ENCODE measurements at places on chromosomes 2 and 18.

GRCh38 chr2:26537826-26538475 is 60.0 kb upstream of the OTOF start:
- DNase-seq: no peak

GRCh38 chr2:65292106-65292400 is 64.4 kb downstream of the ACTR2 start:
- DNase-seq: no peak

DNA sequence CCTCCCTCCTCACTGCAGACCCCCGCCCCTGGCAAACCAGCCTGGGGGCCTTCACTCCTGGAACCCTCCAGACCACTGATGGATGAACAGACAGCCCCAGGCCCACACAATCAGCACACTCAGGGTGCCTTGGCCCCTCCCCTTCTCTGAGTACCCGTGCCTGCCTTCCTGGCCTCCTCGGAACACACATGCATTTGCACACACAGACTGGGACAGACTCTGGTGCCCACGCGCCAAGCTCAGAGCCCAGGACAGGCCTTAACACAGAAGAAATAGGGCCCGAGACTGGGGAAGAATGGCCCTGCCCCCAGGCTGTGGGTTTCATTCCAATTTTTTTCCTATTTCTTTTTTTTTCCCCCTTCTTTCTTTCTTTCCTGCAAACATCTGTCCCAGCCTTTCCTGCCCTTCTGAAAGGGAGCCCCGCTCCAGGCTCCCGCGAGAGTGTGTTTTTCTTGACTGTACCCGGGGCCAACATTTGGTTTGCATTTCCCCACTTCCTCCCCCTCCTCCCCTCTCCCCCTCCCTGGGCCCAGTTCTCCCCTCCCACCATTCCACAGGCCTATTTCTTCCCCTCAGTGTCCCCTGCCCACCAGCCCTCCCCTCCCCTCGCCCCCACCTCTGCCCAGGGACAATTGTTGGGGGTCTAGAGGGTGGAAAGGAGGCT is 618 bp upstream of the TNS1 start:
- no peak for DNase-seq

DNA sequence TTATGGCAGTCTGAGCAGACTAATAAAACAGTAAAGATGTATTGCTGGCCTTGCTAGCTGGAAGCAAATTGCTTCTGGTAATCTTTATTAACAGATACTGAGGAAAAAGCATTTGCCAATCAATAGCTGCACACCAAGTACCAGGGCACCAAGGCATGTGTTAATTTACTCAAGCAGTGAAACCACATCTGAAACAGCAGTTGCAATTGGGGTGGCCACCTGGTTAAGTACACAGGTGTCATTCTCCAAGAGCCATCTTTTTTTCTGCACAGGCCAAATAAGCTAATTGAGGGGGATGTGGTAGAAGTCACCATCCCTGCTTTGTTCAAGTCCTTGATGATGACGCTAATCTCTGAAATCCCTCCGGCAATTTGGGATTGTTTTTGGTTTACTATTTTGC is 8.6 kb upstream of the SEH1L start:
- DNase-seq: no peak

DNA sequence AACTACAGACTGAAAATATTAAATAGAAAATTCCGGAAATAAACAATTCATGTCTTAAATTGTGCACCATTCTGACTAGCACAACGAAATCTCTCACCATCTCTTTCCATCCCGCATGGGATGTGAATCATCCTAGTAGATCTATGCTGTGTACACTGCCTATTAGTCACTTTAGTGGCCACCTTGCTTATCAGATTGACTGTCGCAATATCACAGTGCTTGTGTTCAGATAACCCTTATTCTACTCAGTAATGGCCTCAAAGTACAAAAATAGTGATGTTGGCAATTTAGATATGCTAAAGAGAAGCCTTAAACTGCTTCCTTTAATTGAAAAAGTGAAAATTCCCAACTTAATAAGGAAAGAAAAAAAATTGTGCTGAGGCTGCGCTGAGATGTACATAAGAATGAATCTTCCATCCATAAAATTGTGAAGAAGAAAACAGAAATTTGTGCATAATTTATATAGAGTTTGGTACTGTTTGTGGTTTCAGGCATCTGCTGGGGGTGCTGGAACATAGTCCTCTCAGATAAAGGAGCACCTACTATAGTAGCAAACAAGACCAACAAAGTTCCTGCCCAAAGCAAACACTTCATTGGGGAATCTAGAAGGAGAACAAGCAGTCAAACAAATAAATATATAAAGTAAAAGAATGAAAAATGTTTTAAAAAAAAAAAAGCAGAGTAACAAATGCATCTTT is 12.0 kb downstream of the PSMD1 start:
- DNase-seq: no peak

GRCh38 chr18:36333414-36333813 is 35.9 kb downstream of the FHOD3 start:
- no peak for DNase-seq

- no peak for DNase-seq
Observed at GRCh38 chr2:18557121-18557520, 3.3 kb downstream of the RDH14 start.

DNA sequence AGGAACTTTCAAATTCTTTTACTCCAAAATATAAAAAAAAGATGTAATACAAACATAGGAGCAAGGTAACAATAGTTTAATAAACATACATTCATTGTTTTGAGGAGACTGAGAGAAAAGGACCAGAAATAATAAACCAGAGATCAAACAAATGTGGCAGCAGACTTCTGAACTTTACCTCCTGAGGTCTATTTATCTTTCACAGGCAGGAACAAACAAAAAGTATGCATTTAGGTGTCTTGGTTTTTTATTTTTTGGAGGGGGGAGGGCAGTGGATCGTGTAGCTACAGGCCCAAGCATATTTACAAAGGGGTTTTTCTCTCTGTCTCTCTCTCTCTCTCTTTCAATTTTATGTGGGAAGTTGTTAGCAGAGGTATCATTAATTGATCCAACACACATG is 5.6 kb downstream of the PPP4R1 start:
- DNase-seq: no peak

DNA sequence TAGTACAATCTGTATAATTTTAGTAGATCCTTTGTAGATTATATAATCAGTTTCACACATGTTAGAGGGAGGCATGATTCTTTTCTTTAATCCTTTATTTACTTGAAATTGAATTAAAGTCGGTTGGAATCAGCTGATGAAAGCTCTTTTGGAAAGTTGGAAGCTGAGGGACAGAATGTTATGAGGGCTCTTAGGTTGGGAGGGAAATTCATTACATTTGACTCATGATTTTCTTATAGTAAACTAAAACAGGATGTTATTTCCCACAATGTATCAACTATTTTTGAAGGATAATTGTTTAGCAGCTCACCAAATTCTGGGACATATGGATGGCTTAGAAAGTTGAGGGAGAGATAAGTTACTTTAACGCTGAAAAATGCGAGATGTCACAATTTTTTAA is 52.7 kb upstream of the TMEFF2 start:
- no peak for DNase-seq

- peak; percentile 67 for DNase-seq
Observed at GRCh38 chr18:58541789-58542425, 87.0 kb downstream of the ALPK2 start.

- DNase-seq: no peak
Observed at GRCh38 chr2:167842047-167842446, 405.3 kb downstream of the STK39 start.
